ENCODE measurements at places on chromosomes 2 and 18. TPM values are rescaled to one million over a fixed set of nuclear protein-coding genes. Genes with fewer than 3 reads are reported as not detected.
A peak's percentile ranks its signal among the peaks of the same experiment; 100 is the strongest.

SCN1A gene
- total RNA-seq = not detected

GKN2 gene
- not detected for total RNA-seq

IL36A gene
- total RNA-seq = not detected

SCN3A gene
- total RNA-seq = not detected

DNA sequence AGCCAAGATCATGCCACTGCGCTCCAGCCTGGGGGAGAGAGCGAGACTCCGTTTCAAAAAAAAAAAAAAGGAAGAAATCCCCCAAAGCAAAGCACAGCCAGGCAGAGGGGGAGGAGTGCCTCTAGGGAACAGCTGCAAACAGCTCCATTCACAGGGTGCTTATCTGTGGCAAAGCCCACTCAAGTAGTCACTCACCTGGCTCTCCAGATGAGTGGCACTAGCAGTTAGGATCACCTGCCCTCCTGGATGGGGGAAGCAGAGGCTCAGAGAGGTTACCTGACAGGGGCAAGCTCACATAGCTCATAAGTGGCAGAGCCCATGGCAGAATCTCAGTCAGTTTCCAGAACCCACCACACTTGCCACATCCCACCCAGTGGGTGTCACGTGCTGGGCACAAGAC, 30.3 kb downstream of the TFCP2L1 start:
- H3K4me1 ChIP-seq = no peaks in the 10 kb centered on the region
- no peak overlapping the region for H3K4me3 ChIP-seq
- no peak for DNase-seq

DNA sequence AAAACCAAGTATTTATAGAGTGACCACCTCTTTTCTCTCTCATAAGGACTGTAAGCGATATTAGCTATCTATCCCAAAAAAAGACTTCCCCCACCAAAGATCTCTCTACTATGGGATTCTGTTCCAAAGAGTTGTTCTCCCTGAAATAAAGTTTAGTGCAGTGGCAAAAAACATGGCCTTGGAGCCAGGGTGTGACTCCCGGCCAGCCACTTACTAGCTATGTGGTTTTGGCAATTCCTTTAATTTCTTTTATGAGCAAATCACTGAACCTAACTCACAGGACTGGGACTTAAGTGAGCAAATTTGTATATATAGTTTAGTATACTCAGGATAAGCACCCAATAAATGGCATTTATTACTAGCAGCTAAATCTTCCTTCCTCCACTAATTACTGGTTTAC, 42.6 kb downstream of the SESTD1 start:
- no peak for DNase-seq
- H3K4me1 ChIP-seq = no peaks in the 10 kb centered on the region
- no peaks in the 10 kb centered on the region for H3K36me3 ChIP-seq

DNA sequence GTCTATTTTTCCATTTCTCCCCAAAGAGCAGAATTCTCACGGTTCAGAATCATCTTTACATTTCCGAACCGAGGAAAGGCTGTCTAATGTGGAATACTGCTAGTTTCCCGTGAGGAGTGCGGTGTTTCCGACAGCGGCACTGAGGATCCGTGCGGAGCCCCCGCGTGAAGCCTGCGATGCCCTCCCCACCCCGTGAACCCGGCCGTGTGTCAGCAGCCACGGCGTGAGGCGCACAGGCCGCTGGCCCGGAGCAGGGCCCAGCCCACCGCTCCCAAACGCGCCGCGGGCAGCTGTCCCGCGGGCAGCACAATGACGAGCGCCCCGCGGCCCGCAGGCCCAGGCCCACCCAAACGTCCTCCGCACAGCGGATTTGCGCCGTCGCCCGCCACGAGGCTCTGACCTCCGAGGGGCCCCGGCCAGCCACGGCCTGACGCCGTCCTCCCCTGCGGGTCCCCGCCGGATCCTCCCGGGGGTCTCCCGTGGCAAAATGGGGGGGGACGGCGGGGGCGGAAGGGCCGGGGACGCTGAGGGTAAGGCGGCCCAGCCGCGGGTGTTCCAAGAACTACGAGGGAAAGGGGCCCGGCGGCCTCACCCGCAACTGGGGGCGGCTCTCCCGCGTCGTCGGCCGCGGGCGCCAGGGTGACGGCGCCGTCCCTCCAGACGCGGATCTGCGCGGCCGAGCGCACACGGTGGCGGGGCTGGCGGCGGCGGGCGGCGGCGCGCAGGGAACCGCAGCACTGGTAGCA, 796 bp downstream of the SPIRE1 start:
- H3K27me3 ChIP-seq = no peaks in the 10 kb centered on the region
- H3K27ac ChIP-seq = no peak overlapping the region
- peak overlapping the region; percentile 76 for H3K4me3 ChIP-seq
- no peak for DNase-seq
- H3K4me1 ChIP-seq = peaks cover 15% of the 10 kb centered on the region
- no peaks in the 10 kb centered on the region for H3K36me3 ChIP-seq

DNA sequence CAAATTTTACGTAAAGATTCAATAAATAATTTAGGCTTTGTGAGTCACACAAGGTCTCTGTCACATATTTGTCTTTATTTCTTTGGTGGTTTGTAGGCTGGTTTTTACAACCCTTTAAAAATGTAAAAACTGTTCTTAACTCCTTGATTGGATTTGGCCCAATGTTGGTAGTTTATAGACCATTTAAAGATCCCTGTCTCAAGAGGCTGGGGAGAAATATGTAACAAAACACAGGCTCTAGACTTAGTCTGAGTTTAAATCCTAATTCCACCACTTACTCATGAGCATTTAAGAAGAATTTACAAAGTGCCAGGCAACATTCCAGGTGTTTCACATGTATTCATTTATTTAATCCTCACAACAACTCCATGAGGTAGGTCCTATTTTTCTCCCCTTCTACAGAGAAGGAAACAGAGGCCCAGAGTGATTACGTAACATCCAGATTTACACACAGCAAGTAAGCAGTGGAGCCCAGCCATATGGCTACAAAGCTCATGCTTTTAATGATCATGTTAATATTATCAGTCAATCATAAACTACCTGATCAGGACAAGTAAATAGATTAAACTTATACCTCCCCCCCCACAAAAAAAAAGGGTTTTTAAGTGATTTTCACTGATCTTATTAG, 416.6 kb upstream of the ACVR2A start:
- H3K27ac ChIP-seq = no peak overlapping the region
- H3K4me1 ChIP-seq = no peaks in the 10 kb centered on the region
- no peak for DNase-seq
- H3K27me3 ChIP-seq = no peaks in the 10 kb centered on the region
- H3K36me3 ChIP-seq = no peaks in the 10 kb centered on the region
- no peak overlapping the region for H3K4me3 ChIP-seq

Measured in Karpas-422 (cell line).